Astrocyte (in vitro differentiated cells and primary cell): ENCODE measurements at places on chromosomes 3 and 15. TPM values are rescaled to one million over a fixed set of nuclear protein-coding genes. Genes with fewer than 3 reads are reported as not detected.
A peak's percentile ranks its signal among the peaks of the same experiment; 100 is the strongest.

CCDC32 gene
- total RNA-seq = 24.3 and 31.4 TPM in 2 replicates

FETUB gene
- not detected in 2 replicates for total RNA-seq

ERICH6 gene
- total RNA-seq = 0.09 TPM in 1 of 2 replicates, not detected in the other

EXD1 gene
- total RNA-seq = 0.07 TPM in 1 of 2 replicates, not detected in the other

CCDC9B gene
- 9.8 and 10.1 TPM in 2 replicates for total RNA-seq

FRMD4B gene
- 9.2 and 9.9 TPM in 2 replicates for total RNA-seq

SNAP23 gene
- 122 and 124 TPM in 2 replicates for total RNA-seq

P3H2 gene
- total RNA-seq = 46.9 and 57.7 TPM in 2 replicates

PP2D1 gene
- total RNA-seq = not detected in 2 replicates

PLCB2 gene
- total RNA-seq = 1.7 and 3.7 TPM in 2 replicates

KNL1 gene
- total RNA-seq = 2.0 and 3.3 TPM in 2 replicates

OR5K2 gene
- total RNA-seq = not detected in 2 replicates

GRCh38 chr3:50525191-50525910 is 21.9 kb upstream of the CACNA2D2 start:
- no peak for DNase-seq

DNA sequence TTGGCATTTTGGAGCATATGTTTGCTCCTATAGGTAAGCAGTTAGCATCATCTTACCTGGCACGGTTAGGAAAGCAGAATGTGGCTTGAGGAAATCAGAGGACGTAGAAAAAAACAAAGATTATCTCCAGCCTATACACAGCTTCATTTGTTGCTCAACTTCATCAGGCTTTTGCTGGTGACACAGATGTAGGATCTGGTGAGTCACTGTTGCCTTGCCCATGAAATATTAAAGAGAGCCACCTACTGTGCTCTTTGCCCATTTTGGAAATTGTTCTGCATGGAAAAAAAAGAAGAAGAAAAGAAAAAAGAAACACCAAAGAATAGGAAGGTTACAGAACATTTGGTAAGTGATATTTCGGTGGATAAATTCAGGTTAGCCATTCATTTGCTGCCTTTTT is 3.8 kb downstream of the IL1RAP start:
- peak; percentile 64 for DNase-seq

GRCh38 chr15:78565951-78566774 is 843 bp downstream of the CHRNA5 start:
- DNase-seq = peak; percentile 9

DNA sequence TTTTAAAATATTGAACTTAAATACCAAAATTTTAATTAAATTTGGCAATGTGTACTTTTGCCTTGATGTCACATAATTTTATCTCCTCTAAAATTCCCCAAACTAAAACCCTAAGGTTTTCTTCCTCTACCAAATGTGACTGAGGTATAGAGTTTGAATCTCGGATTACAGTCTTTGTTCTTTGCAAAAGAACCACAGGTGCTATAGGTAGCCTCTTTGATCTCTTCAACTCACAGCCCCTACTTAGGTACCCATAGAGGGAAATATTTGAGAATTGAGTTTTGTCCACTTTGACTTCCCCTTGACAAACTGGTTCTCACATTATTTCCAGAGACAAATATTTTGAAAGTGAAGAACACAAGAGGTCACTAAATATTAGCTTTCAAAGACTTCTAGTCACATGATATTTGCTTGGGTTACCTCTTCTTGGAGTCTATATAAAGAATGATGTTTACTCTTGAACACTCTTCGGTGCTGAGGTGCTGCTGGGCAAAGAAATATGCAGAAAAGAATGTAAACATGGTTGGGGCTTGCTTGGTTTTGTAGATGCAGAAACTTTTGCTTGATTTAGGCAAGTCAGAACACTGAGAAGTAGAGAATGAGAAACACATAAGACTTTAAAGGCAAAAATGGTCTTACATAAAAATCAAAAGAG is 120.8 kb upstream of the MCTP2 start:
- no peak for DNase-seq

- peak; percentile 36 for DNase-seq
These were observed 294.9 kb upstream of the SGO1 start for GRCh38 chr3:20480786-20481365.

- DNase-seq = no peak
These were observed 18.1 kb downstream of the DUSP7 start for GRCh38 chr3:52038227-52038626.

DNA sequence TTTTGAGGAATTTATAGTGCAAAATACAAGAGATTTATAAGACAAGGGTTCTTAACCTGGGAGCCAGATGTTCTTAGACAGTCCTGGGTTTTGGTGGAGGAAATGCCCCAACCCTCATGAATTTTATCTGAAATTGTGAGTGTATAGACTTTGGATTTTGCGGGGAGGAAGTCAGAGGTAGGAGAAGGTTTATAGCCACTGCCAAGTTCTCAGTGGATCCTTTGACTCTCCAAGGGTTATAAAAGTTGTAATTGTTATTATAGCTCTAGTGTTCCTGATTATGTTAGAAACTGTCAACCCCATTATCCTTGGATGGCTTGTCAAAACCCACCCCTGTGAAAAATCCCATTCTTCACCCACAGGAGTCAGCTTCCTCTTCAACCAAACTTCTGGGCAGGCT is 183.6 kb downstream of the LRTM1 start:
- DNase-seq = no peak

GRCh38 chr3:108554913-108555571 is 34.2 kb downstream of the CIP2A start:
- peak; percentile 31 for DNase-seq

DNA sequence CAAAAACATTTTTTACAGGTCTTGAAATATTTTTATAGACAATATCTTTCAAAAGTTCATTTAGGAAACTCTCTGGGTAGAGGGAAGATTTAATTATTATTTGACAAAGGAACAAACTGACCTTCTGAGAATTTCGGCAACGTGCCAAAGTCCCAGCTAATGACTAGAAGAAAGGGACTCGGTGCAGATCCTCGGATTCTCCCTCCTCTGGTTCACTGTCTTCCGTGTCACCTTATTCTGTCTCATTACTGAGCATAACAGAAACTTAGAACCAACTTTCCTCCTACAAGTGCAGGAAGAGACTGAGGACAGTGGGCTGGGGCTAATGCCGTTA is 339.1 kb downstream of the MECOM start:
- no peak for DNase-seq

DNA sequence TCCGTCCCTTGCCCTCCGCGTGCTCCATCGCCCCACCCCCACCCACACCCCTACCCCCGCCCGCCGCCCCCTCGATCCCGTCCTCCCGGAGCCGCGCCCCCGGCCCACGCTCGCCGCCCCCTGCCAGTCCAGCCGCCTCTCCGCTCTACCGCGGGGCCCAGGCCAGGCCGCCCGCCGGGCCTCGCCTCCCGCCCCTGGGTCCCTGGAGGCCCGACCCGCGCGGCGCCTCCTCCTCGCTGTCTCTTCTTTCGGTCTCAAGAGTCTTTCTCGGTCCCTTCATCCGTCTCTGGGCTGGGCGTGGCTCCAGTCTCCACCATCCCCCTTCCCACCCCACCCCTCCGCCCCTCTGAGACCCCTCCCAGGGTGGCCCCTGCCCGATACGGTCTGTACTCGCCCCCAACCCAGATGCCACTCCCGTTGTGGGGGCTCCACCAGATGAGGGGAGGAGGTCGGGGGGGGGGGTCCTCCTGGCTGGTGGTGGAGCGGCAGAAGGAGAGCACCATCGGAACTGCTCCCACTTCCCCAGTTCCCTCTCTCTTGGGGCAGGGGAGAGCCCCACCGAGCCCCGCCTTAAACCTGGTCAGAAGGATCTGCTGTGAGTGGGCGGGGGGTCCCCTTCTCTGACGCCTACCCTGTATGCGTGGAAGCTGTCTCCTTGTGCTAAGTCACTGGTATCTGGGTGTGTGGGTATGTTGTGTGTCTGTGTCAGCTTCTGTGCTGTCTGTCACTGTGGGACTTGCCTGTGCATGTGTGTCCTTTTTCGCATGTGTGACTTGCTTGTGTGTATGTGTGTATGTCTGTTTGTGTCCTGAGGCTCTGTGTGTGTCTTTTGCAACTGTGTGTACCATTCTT is 1.0 kb downstream of the PRKCD start:
- no peak for DNase-seq

- no peak for DNase-seq
These were observed 4.7 kb upstream of the TMEM41A start for GRCh38 chr3:185503521-185503920.

DNA sequence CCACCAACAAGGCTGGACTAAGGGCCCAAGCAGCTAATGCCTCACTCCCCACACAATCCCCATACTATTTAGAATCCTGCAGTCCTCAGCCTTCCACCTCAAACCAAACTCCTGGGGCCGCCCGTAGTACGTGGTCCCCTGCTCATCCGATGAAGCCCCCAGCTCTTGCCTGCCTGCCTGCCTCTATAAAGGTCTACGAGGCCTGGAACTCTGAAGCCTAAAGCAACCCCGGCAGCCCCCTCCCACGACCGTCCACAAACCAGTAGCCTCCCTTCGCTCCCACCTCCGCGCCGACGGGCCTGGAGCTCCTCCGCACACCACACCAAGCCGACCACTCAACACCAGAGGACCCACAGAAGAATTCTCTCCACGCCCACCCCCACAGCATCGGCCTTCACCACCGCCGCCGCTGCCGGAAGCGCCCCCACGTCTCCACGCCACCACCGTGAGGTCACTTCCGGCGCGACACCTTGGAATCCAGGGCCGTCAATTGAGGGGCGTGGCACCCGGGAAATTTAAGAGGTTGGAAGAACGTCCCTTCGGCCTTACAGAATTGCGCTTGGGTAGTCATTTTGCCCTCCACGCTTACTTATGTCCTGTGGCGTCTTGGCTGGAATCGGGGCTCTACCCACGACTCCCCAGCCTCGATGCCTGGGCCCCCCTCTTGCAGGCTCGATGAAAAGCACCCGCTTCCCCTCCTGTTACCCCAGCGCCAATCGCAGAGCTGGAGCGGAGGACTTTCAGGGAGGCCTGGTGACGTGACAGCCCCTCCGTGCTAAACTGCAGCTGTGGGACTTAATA is at the start of gene EDC3:
EDC3 (minus strand) TSS at position 428 of the 801 bp plus-strand sequence. CDS start 20,900 bp downstream, outside the sequence.
- DNase-seq = peak; percentile 72

DNA sequence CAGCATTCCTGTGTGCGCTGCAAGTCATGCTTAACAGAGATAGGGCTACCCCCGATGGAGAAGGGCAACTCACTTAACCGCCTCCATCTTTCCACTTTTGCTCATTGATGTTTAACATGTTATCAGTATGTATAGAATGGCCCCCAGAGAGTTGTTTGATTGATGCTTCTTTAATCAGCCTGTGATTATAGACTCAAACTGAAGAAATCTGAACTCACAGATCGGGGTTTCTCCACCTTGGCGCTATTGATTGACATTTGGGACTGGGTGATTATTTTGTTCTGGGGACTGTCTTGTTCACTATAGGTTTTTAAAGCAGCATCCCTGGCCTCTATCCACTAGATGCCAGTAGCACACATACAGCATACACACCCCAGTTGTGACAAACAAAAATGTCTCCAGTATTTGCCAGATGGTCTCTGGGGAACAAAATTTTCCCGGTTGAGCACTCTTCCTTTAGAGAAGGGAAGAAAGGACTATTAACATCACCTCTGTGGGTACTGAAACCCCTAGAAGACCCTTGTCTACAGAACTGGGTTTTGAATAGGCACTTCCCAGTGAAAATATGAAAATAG is 54.4 kb downstream of the LARS2 start:
- no peak for DNase-seq

DNA sequence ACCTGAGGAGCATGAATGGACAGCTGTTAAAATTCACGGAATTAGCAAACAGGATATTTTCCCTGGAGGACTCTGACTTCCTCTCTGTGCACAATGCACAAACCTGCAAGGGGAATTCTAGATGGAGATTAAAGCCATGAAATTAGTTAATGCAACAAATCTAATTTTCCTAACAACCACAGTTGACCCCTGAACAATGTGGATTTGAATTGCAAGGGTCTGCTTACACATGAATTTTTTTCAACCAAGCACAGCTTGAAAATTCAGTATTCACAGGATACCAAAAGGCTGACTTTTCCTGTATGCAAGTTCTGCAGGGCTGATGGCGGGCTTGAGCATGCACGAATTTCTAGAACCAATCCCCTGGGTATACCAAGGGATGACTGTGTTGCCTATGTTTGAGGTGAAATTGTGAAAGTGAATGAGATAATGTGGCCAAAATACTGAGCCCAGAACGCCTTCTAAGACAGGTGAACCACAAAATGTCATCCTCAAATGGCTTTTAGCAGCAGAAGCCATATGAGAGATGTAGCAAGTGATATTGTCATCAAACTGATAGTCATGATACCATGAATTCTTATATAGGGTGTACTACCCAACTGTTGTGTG is 52.5 kb downstream of the COL8A1 start:
- no peak for DNase-seq

DNA sequence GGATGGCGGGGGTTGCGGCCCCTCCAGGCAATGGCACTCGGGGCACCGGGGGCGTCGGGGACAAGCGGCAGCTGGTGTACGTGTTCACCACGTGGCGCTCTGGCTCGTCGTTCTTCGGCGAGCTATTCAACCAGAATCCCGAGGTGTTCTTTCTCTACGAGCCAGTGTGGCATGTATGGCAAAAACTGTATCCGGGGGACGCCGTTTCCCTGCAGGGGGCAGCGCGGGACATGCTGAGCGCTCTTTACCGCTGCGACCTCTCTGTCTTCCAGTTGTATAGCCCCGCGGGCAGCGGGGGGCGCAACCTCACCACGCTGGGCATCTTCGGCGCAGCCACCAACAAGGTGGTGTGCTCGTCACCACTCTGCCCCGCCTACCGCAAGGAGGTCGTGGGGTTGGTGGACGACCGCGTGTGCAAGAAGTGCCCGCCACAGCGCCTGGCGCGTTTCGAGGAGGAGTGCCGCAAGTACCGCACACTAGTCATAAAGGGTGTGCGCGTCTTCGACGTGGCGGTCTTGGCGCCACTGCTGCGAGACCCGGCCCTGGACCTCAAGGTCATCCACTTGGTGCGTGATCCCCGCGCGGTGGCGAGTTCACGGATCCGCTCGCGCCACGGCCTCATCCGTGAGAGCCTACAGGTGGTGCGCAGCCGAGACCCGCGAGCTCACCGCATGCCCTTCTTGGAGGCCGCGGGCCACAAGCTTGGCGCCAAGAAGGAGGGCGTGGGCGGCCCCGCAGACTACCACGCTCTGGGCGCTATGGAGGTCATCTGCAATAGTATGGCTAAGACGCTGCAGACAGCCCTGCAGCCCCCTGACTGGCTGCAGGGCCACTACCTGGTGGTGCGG is 1.9 kb downstream of the CHST2 start:
- no peak for DNase-seq

GRCh38 chr3:117692416-117692995 is 982.9 kb downstream of the TUSC7 start:
- peak; percentile 65 for DNase-seq

GRCh38 chr3:154536751-154537150 is 106.8 kb upstream of the GPR149 start:
- no peak for DNase-seq

- DNase-seq = no peak
These were observed 28.4 kb downstream of the ZNF860 start for GRCh38 chr3:32009957-32010356.

GRCh38 chr3:112619295-112619694 is 21.6 kb downstream of the CCDC80 start:
- no peak for DNase-seq

DNA sequence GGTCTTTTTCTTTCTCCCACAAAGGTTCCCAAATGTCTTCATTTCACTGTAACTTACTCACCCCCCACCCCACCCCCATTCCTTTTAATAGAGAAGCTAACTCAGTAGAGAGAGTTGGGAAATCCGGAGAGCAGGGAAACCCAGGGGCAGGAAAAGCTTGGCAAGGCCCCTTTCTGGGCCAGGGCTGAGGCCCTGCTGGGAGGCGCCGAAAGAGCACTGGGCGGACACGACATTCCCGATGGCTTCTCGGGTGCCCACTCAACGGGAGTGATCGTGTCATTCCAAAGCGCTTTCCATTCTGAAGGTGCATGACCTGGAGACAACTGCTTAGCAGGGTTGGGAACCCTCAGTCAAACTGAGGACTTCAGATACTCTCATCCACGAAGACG is 1.6 kb upstream of the DALRD3 start:
- no peak for DNase-seq
